ENCODE measurements at places on chromosomes 4 and X.

- DNase-seq: no peak
Measured at GRCh38 chrX:78747489-78747888, at the start of gene LPAR4. TSS of gene LPAR4 (plus strand) at chrX:78747720. CDS start at chrX:78754870, 7,150 bp downstream.

DNA sequence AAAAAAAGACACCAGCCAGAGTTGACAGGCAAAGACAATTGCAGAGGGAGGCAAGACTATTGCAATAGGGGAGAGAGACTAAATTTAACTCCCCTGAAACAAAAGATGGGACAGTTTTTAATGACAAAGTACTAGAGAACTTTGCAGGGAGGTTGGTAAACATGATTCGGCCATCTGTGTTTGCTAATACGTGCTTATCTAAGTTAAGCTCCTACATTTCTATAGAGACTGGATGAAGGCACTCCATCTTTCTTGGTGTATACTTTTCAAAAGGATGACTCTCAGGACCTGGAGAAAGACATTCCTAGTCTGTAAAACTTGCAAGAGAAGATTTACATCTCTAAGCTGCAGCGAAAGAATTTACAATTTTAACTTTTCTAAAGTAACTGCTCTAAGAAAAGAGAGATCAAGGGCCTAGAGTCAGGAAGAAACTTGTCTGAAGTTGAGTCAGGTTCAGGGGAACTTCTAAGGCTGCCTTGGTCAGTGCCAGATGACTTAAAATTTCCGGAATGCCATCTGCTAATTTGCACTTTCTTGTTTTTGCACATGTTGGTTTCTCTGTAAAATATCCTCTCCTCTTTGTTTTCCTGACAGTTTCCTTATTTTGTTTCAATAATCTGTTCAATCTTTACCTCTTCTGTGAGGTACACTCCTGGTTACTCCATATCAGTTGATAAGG, 10.6 kb downstream of the ADAM29 start:
- no peak for DNase-seq

GRCh38 chrX:18457000-18457399, 31.6 kb downstream of the CDKL5 start:
- DNase-seq: no peak

DNA sequence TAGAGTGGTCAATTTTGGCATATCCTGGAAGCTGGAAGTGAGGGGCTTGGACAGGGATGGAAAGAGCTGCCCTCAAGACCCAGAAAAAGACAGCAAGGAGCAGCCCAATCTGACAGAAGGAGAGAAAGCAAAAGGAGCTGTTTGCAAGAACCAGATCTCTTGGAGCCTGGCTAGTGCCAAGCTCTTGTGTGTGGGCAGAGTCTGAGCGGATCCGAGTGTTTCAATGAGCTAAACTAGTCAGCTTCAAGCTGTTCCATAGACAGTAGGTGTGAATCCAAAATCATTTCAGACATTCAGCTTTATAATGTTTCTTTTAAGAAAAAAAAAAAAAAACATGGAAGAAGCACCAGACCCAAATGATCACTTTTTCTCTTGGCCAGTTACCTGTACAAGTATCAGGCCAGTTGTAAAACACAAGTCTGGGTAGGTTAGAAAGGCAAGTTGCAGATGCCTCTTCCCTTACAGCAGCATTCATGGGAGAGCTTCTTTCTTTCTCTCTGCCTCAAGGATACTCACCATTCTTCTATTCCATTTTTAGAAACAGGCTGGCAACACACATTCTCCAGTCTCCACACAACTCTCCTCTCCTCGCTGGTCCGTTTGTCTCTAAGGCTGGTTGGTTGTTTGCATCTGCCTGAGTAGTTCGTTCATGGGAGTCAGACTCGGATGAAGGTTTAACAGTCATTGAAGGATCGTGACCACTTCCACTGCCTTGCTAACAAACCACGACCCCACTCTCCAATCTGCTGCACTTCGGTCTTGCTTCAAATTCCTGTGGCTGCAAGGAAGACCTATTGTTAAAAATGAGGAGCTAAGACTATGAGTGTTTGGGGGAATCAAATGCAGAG, 105.2 kb upstream of the GATB start:
- no peak for DNase-seq

DNA sequence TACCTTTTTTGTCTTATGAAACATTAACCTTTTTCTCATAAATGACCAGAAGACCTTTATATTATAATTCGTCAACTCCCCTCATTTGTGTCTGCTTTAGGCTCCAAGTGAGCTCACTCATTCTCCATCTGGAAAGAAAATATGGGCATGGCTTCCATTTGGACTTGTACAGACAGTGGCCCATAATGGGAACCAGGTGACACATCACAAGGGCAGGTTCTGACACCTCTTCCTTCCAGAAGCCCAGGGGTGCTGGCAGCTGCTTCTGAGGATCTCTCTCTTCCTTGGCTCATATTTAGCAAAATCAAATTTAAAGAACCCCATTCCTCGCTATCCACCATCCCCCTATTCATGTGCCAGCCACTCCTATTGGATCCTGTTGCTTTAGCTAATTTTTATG, 69.6 kb downstream of the CD38 start:
- DNase-seq: no peak

DNA sequence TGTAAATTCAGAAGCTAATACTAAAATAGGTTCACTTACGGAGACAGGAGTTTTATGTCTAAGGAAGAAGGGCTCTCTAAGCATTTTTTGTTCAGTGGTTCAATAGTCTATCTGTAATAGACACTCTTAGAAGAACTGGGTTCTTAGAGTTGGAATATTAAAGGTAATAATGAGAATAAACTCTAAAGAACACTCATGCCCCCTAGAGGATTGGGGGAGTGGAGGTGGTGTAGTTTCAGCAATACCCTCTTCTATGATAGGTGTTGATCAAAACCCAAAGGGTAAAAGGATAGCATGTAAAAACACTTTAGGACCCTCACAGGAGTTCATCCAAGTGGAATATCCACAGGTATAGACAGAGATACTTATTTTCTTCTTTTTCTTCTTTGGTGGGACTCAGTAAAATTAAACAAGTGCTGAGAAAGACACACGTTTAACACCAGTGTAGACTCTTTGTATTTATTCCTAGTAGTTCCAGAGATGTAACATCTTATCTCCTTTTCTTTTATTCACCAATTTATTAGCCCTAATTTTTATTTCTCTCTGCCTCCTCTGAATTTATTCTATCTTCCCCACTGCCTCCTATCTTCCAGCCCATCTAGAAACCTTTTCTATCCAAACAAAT, 25.7 kb upstream of the MND1 start:
- peak; percentile 16 for DNase-seq

DNA sequence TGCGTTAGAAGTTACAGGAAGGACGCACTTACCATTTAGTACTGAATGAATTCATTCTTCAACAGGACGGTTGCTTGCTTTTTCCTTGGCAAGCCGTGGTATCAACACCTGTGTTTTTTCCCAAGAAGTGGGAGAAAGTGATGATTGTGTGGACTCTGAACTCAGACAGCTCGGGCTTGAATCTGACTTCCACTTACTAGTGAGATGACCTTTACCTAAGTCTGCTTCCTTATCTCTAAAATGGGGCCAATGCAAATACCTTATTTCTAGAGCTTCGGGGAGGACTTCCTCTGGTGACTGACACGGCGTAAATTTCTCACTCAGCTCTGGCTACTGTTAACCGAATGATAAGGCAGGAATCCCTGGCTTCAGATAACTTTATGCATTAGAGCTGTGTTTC, 146.8 kb upstream of the RBPJ start:
- no peak for DNase-seq

- no peak for DNase-seq
Measured at GRCh38 chr4:8163436-8164193, 5.0 kb upstream of the ABLIM2 start.

GRCh38 chrX:111483135-111483534, 28.3 kb upstream of the SERTM2 start:
- DNase-seq: no peak

GRCh38 chr4:52202251-52202779, 151.2 kb downstream of the SPATA18 start:
- no peak for DNase-seq

DNA sequence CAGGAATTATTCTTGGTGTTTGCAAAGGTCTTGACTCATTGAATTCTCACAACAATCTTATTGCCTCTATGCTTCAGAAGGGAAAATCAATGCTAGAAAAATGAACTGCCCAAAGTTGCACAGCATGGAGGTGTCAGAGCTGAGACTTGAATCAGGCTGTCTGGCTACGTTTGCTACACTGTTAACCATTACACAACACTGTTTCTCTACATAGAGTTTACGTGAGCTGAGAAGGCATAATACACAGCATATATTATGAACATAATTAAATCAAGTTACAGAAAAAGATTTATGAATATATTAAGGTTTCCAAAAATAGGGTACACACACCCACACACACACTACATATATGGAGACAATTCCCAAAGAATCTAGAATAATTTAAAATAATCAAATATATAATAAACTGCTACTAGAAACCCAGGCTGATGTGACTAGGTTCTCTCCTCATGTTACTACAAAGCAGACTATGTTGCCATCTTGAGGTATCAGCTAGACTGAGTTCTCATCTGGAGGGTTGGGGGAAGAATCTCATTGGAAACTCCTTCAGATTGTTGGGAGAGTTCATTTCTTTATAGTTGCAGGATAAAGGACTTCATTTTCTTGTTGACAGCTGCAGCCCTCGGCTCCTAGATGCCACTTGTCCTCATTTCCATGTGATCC, 1270.5 kb downstream of the ARAP2 start:
- DNase-seq: no peak

DNA sequence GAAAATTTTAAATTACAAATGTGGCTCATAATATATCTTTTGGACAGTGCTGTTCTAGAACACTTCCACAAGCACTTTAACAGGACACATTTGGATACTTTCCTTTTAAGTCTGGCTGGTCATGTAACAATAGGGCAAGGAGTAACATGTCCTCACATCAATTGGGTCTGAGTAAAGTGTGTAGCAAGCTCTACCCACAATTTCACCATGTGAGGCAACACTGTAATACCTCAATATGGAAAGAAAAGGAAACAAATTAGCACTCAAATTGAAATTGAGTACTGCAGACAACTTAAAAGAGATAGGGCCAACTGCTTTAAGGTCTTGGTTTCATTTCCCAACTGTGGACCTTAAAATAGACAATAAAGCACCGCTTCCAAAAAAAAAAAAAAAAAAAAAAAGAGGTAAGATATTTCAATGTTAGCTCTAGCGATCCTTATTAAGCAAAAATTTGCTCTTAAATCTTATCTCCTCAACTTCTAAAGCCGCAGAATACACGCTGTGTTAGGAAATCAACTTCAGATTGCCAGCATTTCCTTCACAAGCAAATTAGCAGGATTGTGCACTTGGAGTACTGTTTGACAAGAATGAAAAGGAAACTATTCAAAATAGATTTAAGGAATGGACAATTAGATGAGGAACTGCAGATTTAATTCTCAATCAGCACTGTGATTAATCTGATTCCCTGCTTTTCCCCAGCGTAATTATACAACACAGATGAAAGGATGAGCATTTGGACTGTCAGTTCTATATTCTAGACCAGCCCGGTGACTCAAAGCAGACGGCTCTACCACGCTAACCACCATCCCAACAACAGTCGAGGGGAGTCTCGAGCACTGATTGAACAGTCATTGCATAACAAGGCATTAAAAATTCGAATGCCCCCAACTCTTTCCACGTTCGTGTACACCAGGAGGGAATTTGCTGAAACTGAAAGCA, 1.6 kb downstream of the CASK start:
- no peak for DNase-seq

- DNase-seq: no peak
Measured at GRCh38 chrX:106698693-106699092, 27.8 kb upstream of the RNF128 start.

GRCh38 chrX:17192106-17192505, 182.9 kb upstream of the NHS start:
- no peak for DNase-seq
